Activated T-helper 1 cell treated with anti-CD3 and anti-CD28 coated beads, Interleukin-12 subunit alpha, Interleukin-12 subunit beta, Interleukin-2, Interleukin-4 antibody, amounts not matched to agents 30 ng/mL and 10 ng/mL and 1 ng/mL, durations not matched to agents 14 hours and 24 hours and 36 hours (primary cell): ENCODE measurements at places on chromosomes 4 and X. TPM values are rescaled to one million over a fixed set of nuclear protein-coding genes. Genes with fewer than 3 reads are reported as not detected.

Gene VCX
- not detected in 2 replicates for total RNA-seq

Gene STPG2
- not detected in 2 replicates for total RNA-seq

Gene HSFX4
- total RNA-seq, result not detected in 2 replicates

Gene HMX1
- total RNA-seq, result not detected in 2 replicates

Gene ENPEP
- total RNA-seq, result 0.03 and 0.37 TPM in 2 replicates

GRCh38 chrX:122389005-122389404 lies 795.1 kb upstream of the GRIA3 start:
- no peak overlapping the region for H3K27ac ChIP-seq
- no peaks in the 10 kb centered on the region for H3K27me3 ChIP-seq
- H3K4me3 ChIP-seq, result no peak overlapping the region
- H3K36me3 ChIP-seq, result no peaks in the 10 kb centered on the region

DNA sequence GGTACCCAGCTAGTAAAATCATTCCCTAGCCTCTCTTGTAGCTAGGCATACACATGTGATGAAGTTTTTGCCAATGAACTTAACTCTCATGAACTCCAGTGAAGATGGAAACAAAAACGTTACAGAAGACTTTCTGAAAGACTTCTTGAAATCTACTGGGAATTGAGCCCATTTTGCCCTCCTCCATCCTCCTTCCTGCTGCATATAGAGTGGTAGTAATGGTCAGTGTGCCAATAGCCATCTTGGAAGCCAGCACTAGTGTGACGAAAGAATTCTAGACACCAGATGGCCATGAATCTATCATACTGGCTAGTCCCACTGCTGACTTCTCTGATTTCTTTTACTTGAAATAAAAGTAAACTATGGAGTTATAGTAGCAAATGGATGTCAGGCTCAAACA lies 30.9 kb upstream of the PPA2 start:
- H3K36me3 ChIP-seq, result no peaks in the 10 kb centered on the region
- no peaks in the 10 kb centered on the region for H3K27me3 ChIP-seq
- no peaks in the 10 kb centered on the region for H3K4me1 ChIP-seq
- no peak for DNase-seq

DNA sequence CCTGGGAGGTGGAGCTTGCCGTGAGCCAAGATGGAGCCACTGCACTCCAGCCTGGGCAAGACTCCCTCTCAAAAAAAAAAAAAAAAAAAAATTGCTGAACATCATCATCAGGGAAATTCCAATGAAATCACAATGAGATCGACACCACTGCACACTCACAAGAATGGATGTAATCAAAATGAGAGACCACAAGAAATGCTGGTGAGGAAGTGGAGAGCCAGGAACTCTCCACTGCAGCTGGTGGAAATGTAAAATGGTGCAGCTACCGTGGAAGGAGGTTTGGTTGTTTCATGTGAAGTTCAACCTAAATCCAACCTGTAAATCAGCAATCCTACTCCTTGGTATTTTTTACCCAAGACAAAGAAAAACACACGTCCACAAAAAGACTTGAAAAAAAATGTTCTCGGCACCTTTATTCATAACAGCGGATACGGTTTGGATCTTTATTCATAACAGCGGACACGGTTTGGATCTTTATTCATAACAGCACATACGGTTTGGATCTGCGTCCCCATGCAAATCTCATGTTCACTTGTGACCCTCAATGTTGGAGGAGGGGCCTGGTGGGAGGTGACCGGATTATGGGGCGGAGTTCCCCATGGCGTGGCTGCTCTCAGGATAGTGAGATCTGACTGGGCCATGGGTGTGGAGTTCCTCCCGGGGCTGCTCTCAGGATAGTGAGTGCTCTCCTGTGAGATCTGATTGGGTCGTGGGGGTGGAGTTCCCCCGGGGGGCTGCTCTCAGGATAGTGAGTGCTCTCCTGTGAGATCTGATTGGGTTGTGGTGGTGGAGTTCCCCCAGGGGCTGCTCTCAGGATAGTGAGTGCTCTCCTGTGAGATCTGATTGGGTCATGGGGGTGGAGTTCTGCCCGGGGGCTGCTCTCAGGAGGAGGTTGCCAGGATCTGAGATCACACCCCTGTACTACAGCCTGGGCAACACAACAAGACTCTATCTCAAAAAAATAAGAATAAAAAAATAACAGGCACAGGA lies 7.7 kb downstream of the GAK start:
- H3K4me3 ChIP-seq, result peak overlapping the region; percentile 53
- H3K27me3 ChIP-seq, result no peaks in the 10 kb centered on the region
- peak overlapping the region; percentile 77 for H3K27ac ChIP-seq
- peaks cover 23% of the 10 kb centered on the region for H3K36me3 ChIP-seq
- DNase-seq, result no peak

GRCh38 chr4:85632981-85633380 lies 158.0 kb downstream of the ARHGAP24 start:
- H3K27ac ChIP-seq, result no peak overlapping the region
- H3K27me3 ChIP-seq, result no peaks in the 10 kb centered on the region
- no peak for DNase-seq

- DNase-seq, result no peak
- peaks cover 60% of the 10 kb centered on the region for H3K27me3 ChIP-seq
- H3K36me3 ChIP-seq, result no peaks in the 10 kb centered on the region
Measured at GRCh38 chrX:120309873-120310705, 1.2 kb downstream of the TMEM255A start.

GRCh38 chr4:58961925-58962324 lies 1851.7 kb upstream of the IGFBP7 start:
- H3K27ac ChIP-seq, result no peak overlapping the region
- no peaks in the 10 kb centered on the region for H3K4me1 ChIP-seq
- no peak for DNase-seq
- peaks cover 1% of the 10 kb centered on the region for H3K27me3 ChIP-seq

GRCh38 chr4:101977076-101977475 lies 186.5 kb downstream of the BANK1 start:
- H3K27ac ChIP-seq, result no peak overlapping the region
- H3K4me1 ChIP-seq, result no peaks in the 10 kb centered on the region

DNA sequence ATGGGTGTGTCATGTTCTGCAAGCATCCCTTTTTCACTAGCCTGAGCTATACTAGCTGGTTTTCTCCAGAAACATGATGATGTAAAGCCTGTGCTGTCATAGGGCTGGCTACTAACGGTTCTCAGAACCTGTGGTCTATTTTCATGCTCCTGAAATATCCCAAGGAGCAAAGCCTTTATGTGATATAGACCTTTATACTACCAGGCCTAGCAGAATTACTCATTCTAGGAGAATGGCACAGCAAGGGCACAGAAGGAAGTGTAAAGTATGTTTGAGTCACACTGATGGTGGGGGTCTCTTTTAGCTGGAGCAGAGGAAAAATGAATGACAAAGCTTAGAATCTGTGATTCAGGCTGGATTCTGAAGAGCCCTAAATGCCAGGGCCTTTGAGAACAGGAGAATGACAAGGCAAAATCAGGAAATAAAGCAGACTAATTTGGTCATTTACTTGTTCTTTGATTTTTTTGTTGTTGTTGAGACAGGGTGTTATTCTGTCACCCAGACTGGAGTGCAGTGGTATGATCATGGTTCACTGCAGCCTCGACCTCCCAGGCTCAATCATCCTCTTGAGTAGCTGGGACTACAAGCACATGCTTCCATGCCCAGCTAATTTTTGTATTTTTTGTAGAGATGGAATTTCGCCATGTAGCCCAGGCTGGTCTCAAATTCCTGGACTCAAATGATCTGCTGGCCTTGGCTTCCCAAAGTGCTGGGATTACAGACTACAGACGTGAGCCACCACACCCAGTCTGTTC lies 11.8 kb downstream of the TCEAL1 start:
- peaks cover 16% of the 10 kb centered on the region for H3K27me3 ChIP-seq
- no peak overlapping the region for H3K4me3 ChIP-seq
- H3K36me3 ChIP-seq, result no peaks in the 10 kb centered on the region
- no peak overlapping the region for H3K27ac ChIP-seq
- no peak for DNase-seq
- H3K4me1 ChIP-seq, result no peaks in the 10 kb centered on the region

- H3K4me1 ChIP-seq, result no peaks in the 10 kb centered on the region
- no peak overlapping the region for H3K4me3 ChIP-seq
- no peaks in the 10 kb centered on the region for H3K27me3 ChIP-seq
- DNase-seq, result no peak
- H3K36me3 ChIP-seq, result no peaks in the 10 kb centered on the region
- no peak overlapping the region for H3K27ac ChIP-seq
Measured at GRCh38 chr4:90234916-90235547, 107.8 kb downstream of the CCSER1 start.

DNA sequence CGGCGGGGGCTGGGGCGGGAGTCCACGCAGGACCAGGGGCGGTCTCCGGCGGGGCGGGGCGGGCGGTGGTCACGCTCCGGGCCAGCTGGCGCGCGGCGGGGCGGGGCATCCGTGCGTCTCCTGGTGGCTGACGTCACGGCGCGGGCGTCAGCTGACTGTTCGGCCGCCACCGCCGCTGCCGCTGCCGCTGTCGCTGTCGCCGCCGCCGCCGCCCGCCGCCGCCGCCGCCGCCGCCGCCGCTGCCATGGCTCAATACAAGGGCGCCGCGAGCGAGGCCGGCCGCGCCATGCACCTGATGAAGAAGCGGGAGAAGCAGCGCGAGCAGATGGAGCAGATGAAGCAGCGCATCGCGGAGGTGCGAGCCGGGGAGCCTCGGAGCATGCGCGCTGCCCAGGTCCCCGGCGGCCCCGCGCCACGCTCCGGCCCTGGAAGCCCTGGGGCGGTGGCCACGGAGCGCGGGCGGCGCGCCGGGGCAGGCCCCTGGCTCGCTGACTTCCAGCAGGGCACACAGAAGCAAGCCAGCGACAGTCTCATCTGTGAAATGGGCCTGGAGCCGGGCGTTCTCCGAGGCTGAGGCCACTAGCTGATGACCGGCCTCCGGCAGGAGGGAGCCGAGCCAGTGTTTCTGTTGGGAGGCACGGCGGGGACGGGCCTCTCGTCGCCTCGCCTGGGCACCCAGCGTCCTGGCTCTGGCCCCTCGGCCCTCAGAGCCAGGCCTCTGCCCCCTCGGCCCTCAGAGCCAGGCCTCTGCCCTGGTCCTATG lies at the start of gene FAM50A:
FAM50A (plus strand) TSS at position 150 of the 763 bp plus-strand sequence; CDS start at position 245, 95 bp downstream.
- H3K36me3 ChIP-seq, result peaks cover 11% of the 10 kb centered on the region
- no peaks in the 10 kb centered on the region for H3K4me1 ChIP-seq
- peak; percentile 73 for DNase-seq
- H3K27ac ChIP-seq, result peak within 1 kb of the TSS; percentile 78
- peak within 1 kb of the TSS; percentile 78 for H3K4me3 ChIP-seq

GRCh38 chr4:182698212-182698611 lies 219.0 kb downstream of the DCTD start:
- peaks cover 2% of the 10 kb centered on the region for H3K27me3 ChIP-seq
- H3K4me3 ChIP-seq, result no peak overlapping the region
- H3K27ac ChIP-seq, result no peak overlapping the region
- no peaks in the 10 kb centered on the region for H3K4me1 ChIP-seq

DNA sequence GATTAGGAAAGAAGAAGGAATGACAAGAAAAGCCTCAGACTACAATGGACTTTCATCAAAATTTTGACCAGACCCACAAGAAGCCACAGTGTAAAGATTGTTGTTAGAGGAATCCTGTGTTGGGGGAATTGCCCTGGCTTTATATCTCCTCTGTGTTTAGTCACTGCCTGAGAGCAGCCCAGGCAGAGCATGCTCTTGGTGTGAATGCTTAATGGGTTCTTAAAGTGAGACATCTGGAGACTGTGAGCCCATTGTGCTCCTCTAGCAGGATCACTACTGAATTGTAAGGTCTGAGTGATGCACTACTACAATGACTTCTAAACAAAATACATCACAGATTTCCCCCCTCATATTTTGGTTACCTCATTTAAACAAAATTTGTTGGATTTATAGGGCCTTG lies 1860.5 kb upstream of the ADGRL3 start:
- no peak overlapping the region for H3K27ac ChIP-seq
- H3K36me3 ChIP-seq, result no peaks in the 10 kb centered on the region
- no peak overlapping the region for H3K4me3 ChIP-seq
- no peaks in the 10 kb centered on the region for H3K4me1 ChIP-seq
- no peaks in the 10 kb centered on the region for H3K27me3 ChIP-seq

DNA sequence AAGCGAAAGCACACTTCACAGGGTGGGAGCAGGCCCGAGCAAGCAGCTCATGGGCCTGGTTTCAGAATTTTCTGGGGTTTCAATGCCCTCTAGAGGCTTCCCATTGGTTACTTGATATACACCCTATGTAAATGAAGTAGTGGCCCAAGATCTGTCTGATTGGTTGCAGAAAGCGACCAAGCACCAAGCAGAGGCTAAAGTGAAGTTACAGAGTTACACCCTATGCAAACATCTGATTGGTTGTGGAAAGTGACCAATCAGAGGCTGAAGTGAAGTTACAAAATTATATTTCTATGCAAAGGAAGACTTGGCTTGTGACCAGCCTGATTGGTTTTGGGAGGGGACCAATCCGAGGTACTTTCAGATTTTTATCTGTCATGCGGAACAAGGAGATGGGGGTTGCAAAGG lies 8.2 kb downstream of the FHIP1A start:
- H3K36me3 ChIP-seq, result no peaks in the 10 kb centered on the region
- H3K4me3 ChIP-seq, result no peak overlapping the region
- H3K4me1 ChIP-seq, result no peaks in the 10 kb centered on the region
- peaks cover 6% of the 10 kb centered on the region for H3K27me3 ChIP-seq
- no peak for DNase-seq

DNA sequence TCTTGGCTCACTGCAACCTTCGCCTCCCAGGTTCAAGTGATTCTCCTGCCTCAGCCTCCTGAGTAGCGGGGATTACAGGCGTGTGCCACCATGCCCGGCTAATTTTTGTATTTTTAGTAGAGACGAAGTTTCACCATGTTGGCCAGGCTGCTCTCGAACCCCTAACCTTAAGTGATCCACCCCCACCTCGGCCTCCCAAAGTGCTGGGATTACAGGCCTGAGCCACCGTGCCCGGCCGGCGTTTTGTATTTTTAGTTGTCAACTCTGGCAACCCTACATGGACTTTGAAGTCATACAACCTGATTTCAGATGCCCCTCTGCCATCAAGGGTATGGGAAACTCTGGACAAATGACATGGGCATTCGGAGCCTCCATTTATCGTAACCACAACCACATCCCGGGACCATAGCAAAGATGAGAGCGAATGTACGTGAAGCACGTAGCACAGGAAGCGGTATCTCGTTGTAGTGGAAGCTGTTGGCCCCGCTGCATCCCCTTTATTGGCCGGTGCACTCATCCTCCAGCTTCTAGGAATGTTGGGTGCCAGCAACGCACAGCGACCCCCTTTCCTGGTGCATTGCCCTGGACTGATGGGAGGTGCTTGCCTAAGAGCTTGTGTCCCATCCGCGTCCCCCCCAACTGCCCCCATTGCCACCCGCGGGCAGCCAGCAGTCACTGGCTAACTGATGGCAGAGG lies 109.2 kb downstream of the PHKA2 start:
- H3K27me3 ChIP-seq, result no peaks in the 10 kb centered on the region
- no peak overlapping the region for H3K27ac ChIP-seq
- DNase-seq, result no peak
- H3K36me3 ChIP-seq, result no peaks in the 10 kb centered on the region
- no peak overlapping the region for H3K4me3 ChIP-seq
- H3K4me1 ChIP-seq, result no peaks in the 10 kb centered on the region

DNA sequence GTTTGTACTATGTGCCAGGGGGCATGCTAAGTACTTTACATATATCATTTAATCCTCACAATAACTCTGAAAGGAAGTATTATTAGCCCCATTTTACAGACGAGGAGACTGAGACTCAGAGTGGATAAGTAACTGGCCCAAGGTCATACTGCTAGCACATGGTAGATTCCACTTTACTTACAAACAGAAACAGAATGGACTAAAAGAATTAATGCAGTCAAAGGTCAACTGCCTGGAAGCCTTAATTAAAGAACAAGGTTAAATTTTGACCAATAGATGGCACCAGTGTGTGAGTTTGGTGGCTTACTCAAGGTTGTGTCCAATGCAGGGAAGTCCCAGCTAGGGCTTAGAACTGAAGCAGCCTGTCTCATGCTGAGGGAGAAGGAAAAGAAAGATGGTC lies 4.7 kb downstream of the RIPPLY1 start:
- DNase-seq, result no peak
- no peak overlapping the region for H3K27ac ChIP-seq
- no peaks in the 10 kb centered on the region for H3K36me3 ChIP-seq
- no peak overlapping the region for H3K4me3 ChIP-seq
